ENCODE measurements at places on chromosomes 16 and 17.

DNA sequence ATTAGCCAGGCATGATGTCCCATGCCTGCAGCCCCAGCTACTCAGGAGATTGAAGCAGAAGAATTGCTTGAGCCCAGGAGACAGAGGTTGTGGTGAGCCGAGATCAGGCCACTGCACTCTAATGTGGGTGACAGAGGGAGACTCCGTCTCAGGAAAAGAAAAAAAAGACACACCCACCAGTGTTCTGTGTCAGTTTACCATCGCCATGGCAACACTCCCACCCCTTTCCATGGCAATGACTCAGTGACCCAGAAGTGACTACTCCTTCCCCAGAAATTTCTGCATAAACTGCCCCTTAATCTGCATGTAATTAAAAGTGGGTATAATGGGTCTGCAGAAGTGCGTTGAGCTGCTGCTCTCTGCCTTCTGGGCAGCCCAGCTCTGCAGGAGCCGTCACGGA, 4.0 kb upstream of the ZC3H18 start:
- no peak for DNase-seq

DNA sequence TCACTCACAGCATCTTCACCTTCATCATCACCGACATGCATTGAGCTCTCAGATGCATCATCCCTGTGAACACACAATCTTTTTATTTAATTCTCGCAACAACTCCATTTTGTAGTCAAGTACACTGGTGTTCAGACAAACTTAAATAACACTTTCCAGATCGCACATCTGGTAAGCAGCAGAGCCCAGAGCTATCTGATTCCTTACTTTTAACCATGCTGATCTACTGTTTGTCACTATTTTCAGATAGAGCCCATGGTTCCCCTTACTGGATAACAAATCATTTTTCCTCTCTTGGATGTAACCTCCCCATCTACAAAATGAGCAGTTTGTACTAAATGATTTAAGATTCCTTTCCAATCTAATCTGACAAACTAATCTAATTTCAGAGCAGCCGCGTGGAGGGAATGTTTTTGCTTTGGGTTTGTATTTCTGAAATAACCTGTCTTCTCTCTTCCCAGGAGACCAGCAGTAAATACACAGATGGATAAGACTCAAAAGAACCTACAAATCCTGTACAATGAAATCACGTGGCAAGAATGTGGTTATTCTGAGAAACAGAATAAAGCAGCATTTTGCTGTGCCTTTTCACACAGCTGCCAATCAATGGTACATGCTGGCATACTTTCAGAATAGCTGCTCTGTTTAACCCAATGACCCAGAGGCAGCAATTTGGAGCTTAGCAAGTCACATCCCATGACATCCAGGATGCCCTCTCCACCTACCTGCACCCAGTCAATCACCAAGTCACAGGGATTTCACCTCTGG, 72.9 kb upstream of the CCL2 start:
- DNase-seq, result no peak

DNA sequence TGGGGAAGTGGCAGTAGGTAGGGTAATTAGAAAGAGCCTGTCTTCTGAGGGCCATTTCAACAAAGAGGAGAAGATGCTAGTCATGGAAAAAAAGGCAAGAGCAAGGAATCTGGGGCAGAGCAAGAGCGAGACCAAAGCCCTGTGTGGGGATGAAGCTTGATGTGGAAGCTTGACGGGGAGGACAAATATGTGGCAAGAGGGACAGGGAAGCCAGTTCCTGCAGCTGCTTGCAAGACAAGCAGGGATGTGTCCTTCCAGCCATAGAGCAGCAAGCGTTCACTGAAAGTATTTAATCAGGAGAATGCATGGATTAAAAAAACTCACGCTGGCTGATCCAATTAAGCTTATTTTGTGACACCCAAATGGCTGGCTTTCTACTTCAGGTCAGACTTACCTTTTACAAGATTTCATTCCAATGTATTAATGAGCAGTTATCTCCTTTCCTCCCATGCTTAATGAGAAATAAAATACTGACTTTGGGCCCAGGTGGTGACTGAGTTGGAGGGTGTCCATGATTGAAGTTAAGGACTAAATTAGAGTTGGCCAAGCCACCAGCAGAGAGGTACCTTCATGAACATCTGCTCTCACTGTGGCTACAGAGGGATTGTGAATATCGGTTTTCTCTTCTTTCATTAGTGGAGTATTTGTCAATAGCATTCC, 76.8 kb downstream of the ABCA8 start:
- no peak for DNase-seq

- DNase-seq, result no peak
These were observed 106.5 kb upstream of the COX10 start for GRCh38 chr17:13962716-13963240.

DNA sequence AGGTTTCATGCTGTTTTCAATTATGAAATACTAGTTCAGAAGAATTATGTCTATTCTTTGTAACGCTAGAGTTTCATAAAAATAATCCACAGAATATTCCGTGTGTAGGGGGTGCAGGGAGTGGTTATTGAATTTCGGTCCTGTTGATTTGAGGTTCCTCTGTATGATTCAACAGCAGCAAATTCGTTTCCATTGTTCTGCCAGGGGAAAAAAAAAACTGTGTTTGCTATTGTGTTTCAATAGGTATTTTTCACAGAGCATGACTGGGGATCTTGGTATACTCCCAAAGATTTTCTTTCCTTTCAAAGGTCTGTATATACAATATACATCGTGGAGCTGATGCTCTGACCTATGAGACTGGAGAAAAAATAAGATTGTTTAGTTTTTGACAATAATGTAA, 15.8 kb downstream of the SHISA9 start:
- no peak for DNase-seq

DNA sequence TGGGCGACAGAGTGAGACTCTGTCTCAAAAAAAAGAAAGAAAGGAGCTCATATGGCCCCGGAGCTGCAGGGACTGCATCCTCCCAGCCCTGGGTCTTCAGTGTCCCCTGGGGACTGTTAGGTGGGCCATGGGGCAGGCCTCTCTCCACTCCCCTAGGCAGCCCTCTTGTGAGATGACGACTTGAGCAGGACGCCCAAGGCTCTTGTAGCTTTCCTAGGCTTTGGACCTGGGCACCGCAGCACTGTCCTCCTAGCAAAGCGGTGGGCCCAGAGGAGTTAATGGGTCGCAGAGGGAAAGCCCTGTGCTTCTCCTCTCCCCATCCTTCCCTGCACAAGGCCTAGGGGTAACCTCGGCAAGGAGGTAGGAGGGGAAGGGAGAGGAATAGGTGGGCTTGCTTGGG, 202.2 kb downstream of the NTN1 start:
- DNase-seq, result no peak

DNA sequence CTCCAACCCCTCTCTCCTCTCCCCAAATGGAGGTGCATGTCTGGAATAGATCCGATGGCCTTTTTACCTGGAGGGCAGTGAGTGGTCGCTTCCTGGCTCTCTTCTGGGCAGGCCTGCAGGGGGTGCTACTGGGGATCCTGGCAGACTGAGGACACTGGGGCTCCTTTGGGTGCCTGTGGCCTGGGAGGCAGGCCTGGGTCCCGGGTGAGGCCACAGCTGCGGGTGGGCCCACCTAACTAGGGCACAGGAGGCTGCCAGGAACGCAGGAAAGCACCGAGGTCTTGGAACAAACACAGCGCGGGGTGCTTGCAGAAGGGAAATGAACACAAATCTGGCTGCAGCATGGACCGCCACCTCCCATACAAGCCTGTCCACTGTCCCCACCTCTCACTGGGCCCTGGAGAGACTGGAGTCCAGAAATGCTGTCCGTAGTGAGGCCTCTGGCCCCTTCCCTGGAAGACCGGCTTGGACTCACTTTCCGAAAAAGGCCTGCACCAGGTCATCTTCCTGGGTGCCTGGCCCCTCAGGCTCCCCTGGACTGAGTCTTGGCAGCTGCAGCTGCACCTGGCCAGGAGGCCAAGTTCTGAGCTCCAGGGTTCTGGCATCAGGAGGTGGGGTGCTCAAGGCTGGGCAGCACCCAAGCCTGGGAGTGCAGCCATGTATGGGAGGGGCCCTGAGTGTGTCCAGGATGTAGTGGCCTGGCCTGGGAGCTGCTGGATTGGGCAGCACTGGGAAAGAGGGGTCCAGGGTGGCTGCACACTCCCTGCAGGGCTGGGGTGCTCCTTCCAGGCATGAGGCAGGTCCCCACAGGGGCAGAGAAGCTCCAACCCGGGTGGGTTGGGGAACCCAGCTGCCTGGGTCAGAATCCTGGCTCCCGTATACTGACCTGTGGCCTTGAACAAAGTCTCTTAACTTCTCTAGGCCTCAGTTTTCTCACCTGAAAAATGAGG, 195.1 kb downstream of the IRF8 start:
- DNase-seq, result no peak
